ENCODE measurements at places on chromosomes 2 and 18.

DNA sequence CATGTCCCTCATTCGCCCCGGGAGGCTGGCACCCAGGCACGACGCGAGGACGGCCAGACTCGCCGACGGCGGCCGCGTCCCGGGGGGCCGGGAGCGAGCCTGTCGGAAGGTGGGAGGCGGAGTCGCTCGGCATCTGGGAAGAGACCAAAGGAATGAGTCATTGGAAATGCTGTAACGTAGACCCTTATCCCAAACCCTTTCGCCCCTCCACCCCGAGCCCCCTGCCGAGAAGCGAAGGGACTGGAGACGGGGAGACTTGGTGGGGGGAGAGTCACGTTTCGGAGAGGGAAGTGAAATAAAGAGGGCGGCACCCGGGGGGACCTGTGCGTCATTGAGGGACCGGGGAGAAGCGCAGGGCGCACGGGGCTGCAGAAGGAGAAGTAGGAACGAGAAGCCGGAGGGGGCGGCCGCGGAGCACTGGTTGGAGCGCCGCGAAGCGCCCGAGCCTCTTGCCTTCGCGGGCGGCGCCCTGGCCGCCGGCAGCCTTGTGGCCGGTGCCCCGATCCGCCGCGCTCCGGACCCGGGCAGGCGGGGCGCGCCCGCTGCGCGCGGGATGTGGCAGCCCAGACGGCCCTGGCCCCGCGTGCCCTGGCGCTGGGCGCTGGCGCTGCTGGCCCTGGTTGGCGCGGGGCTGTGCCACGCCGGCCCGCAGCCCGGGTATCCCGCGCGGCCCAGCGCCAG is at the start of gene EMILIN2:
TSS of gene EMILIN2 (plus strand) at position 371 of the 681 bp plus-strand sequence. CDS start at position 554, 183 bp downstream.
- DNase-seq: no peak

DNA sequence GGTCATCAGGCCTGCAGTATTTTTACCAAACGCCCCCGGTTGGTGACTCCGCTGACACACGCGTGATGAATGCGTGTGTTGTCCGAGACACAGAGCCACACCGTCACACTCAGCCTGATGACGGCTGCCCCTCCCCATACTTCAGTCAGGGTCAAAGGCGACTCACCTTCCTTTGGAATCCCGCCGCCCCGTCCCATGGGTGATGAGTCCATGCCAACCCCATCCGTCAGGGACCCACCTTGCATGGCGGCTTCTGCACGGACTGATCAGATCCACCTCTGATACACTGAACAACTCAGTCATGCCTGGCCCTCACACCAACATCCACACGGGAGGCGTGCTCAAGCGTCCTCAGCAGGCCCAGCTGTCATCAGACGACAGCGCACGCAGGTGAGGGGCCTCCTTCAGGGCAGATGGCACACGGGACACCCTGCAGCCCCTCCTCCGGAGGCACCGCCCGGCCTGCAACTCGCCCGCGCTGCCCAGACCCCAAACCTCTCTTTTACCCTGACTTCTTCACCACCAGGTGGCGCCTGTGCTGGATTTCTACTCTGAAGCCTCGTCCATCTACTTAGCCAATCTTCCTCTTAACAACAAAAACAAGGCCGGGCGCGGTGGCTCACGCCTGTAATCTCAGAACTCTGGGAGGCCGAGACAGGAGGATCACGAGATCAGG is 89.2 kb downstream of the ZNF516 start:
- no peak for DNase-seq

GRCh38 chr2:84613082-84613481 is 96.8 kb downstream of the DNAH6 start:
- no peak for DNase-seq

GRCh38 chr2:42933824-42934254 is 141.5 kb upstream of the HAAO start:
- no peak for DNase-seq

DNA sequence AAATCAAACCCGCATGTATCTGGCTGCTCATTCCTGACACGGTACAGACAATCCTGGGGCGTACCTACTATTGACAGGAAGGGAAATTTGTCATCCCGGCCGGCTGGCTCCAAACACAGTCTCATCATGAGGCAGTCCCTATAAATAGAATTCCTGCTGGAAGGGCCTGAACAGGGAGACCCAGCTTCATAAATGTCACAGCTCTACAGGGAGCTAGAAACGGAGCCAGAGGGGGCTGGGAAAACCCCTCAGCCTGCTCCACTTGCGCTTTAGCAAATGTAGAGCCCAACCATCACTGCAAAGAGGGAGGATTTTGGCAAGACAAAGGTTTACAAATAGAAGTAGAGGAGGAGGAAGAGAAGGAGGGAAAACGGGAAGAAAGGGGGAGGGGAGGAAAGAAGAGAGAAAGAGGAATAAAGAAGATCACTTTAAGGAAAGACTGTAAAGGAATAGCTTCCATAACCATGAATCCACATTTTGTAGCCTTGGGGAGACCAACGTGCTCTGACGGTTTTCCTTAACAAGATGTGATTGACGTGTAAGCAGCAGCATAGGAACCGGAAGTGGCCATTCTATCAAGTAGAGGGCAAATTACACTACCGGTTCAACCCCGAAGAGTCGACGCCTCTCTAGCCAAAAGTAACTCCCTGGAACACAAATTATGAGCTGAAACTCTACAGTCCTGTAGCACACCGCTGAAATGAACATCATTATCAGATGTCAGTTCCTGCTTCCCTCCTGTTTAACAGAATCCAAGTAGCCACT is 56.8 kb upstream of the TTN start:
- DNase-seq: no peak

GRCh38 chr18:11511434-11512095 is 97.8 kb upstream of the SLC35G4 start:
- no peak for DNase-seq

DNA sequence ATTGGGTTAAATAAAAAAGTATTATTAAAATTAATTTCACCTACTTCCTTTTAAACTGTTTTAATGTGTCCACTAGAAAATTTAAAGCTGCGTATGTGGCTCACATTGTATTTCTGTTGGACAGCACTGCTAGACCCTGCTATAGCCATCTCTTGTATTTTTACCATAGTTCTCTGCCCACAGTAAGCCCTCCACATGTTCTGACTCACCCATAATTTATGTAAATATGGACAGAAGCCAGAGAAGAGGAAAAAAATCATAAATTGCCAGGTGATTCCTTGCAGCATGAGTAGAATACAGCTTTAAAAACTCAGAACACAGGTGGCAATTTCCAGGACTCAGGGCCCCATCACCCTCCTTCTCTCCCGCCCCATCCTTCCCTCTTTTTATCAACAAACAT is 142.4 kb upstream of the MEX3C start:
- no peak for DNase-seq

DNA sequence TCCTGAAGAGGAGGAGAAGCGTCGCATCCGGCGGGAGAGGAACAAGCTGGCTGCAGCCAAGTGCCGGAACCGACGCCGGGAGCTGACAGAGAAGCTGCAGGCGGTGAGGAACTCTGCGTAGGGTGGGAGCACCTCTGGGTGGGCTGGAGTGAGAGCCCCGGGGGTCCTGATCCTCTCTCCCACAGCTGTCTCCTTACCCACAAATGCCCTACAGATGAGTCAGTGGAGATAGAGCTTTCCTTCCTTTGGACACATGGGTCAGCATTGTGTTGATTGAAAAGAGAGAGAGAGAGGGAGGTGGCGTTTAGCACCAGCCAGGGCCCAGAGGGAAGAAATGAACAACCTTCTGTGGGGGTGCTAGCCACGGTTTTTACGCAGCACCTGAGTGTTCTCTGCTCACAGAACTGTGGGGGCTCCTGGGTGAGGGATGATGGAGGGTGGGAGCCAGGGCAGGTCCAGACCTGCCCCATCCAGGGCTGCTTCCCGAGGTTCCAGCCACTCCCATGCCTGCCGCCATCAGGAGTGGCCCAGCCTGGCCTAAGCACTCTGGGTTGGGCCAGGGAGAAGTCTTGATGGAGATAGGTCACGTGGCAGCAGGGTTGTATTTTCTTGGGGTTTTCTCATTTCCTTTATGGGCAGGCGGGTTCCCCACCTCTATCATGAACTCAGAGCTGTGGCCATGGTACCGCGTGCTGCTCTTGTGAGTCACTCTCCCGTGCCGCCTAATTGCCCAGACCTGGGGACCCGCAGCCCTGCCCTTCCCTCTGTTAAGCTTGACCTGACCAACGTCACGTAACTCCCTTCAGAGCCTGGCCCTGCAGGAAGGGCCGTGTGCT is 16.3 kb downstream of the FOSL2 start:
- DNase-seq: no peak

DNA sequence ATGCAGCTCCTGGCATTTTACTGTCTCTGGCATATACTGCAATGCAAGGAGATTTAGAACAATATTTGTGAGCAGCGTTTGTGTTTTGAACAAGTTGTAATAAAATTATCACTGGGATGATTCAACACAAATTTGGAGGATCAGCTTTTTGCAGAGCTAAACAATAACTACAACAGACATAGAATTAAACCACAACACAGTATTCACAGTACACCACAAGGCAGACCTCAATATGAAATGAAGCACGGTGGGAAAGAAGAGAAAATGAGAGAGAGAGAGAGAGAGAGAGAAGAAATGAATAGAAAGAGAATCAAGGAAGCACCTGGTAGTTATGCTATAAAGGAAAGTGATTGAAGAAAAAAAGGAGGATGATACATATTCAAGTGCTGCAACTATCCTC is 39.4 kb downstream of the HOXD1 start:
- no peak for DNase-seq

DNA sequence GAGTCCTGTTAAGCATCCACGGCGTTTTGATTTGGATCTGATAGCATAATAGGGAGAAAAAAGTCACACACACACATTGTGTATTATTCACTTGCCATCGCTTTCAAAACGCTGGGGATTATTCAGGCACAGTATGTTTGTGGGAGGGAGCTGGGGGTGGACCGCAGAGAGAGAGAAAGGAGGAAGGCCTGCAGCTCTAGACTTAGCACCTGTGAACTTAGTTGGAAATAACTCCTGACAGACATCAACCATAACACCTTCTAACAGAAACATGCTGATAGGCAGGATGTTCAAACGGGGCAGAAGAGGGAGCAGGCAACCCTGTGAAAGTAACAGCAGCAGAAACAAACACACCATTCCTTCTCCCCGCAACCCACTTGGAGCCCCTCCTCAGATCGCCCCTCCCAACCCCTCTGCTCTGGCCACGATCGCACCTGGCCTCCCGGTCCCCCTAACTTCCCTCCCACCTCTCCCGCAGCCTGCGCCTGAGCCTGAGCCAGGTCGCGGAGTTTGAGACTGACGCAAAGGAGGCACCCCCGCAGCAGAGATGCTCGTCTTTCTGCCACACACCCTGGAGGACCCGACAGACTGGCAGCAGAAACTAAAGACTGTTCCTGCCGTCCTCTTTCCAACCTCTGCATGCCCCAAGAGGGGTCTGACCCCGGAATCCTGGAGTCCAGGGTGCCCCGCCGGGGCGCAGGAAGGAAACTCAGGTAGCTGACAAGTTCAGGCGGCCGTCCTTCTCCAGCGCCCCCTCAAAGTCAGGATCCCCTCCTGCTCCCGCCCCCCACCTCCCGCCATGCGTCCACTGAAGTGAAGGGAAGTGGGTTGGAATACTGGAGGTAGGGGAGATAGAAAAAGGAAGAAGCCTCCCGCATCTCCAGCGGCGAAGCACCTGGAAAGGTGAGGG is 738 bp downstream of the CHST9 start:
- DNase-seq: peak; percentile 14

DNA sequence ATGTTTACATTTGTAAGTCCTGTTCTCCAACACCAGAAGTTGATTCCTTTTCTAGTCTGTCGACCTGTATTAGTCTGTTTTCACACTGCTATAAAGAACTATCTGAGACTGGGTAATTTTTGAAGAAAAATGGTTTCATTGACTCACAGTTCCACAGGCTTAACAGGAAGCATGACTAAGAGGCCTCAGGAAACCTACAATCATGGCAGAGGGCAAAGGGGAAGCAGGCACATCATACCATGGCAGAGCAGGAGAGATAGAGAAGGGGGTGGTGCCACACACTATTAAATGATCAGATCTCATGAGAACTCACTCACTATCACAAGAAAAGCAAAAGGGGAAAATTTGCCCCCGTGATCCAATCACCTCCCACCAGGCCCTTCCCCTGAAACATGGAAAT is 112.8 kb upstream of the MAP3K20 start:
- DNase-seq: no peak
